Anterior cingulate cortex (tissue), 58 donors: ENCODE measurements at places on chromosomes 12 and 14.

- DNase-seq: no peak
Observed at GRCh38 chr14:22303589-22304195, 285.3 kb downstream of the DAD1 start.

GRCh38 chr14:64474698-64475097 is 9.4 kb downstream of the AKAP5 start:
- DNase-seq: no peak

GRCh38 chr12:125187780-125188741 is 122.8 kb downstream of the AACS start:
- DNase-seq: no peak

DNA sequence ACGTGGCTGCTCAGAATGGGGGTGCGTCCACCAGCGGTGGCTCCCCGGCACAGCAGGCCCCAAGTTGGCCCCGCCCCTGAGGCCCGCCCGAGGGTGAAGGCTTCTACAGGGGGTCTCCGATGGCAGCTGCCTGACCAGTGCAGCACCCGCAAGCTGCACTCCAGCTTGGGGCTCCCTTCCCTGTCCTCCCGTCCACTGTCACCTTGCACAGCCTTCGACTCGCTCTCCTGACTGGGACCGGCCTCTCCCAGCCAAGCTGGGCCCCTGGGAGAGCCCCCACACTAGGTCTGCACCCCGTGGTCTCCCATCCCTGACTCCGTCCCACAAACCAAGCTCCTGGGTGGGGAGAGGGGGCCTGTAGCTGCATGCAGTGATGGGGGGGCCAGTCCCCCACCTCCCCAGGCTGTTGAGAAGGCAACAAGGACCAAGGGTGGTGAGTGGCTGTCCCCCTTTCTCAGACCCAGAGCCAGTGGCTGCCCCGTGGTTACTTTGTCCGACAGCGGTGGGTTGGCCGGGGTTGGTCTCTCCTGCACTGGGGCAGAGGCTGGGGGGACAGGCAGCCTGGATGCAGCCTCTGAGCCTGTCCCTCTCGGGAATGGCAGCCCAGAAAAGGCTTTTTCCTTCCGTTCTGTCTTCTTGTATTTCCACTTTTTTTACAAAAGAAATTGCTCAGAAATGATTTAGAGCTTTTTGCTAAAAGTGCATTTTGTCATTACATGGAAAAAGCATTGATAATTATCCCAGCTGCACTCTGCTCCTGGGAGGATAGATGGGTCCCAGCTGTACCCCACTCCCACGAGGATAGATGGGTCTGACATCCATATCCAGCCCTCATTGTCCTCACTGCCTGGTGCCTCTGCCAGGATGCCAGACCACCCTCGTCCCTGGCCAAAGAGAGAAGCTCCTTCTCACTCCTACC is 217.0 kb downstream of the KIF26A start:
- DNase-seq: no peak

- no peak for DNase-seq
Observed at GRCh38 chr12:40911676-40912075, 219.4 kb downstream of the CNTN1 start.

- DNase-seq: no peak
Observed at GRCh38 chr14:62381311-62382070, 619.3 kb downstream of the SNAPC1 start.

DNA sequence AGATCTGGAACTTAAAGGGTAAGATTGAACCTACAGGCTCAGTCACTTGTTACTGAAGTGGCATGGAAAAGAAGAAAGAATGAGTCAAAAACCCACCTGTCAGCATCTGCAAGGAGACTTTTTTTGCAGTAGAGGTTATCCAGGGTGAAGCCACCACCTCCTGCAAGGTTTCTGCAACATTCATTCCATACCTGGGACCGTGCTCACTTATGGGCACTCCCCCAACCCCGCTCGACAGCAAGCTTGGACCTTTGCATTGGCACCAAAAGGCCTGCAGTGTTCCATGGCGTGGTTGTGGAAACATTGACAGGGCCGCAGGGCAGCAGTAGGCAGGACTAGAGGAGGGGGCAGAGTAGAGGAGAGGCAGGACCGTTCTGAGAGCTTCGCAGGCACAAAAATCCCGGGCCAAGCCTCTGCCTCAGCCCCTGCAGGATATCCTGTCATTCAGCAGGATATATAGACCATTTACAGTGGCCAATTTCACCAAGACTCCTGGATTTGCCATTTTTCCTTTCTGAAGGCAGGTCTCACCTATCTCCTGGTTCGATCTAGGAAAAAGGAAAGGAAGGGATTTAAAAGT is at the start of gene STAB2:
TSS of gene STAB2 (plus strand) at position 483 of the 580 bp plus-strand sequence. CDS start 204 bp downstream, outside the sequence.
- no peak for DNase-seq

- DNase-seq: no peak
Observed at GRCh38 chr12:111600205-111600642, 1.1 kb upstream of the ATXN2 start.

GRCh38 chr14:105890474-105891220 is 364.3 kb downstream of the TMEM121 start:
- DNase-seq: no peak

- no peak for DNase-seq
Observed at GRCh38 chr14:41739203-41739602, 132.5 kb downstream of the LRFN5 start.

DNA sequence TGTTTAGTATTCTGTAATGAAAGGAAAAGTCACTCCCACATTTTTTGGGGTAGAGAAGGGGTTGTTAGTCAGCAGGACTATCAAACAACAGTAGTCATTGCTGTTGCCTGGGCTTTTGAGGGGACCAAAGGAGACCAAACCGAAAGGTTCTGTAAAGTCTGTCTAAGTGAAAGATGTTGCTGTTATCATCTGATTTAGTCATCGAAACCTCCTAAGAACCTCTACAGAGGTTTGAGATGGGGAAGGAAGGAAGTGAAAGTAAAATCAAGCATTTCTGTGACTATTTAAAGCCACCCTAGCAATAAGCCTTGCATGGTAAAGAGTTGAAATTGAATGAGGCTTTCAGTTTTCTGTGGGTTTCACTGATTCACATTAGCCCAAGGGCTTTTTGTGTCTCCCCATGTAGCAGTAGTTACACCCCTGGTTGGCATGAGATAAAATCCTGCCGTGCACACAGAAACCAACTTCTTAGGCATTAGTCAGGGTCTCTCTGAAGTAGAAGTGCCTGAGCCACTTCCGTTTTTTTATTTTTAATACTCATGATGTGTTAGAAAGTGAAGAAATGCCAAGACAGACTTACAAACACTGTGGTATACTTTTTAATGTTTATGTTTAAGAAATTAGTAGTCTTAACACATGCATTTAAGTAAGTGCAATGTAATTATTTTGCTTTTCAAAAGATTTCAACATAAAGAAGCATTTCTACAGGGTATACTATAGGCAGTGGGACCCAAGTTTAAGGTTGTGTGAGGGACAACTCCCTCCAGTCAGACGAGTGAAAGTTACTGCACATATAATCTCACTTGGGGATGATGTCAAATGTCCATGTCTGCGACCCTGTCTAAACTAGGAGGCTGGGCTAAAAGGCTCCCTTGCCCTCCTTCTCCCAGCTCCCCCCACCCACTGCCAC is 50.4 kb downstream of the DYRK2 start:
- DNase-seq: no peak
